Activated CD4-positive, alpha-beta T cell treated with anti-CD3 and anti-CD28 coated beads, Interleukin-2, amount 50 U/mL, for 24 hours (primary cell): ENCODE measurements at places on chromosomes 3 and 15.

DNA sequence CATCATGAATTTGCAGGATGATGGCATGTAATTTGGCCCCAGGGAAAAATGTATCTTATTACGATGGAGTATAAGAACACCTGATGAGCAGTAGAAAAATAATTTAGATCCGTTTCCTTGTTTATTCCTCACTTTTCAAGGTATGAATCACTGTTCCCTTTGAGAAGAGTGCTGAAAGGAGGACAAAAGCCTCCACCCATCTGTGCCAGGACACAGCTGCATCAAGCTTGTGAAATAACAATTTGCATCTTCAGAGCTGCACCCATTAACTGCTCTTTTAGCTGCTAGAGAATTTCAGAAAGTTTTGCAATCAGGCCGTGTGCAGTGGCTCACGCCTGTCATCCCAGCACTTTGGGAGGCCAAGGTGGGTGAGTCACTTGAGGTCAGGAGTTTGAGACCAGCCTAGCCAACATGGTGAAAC is 9.6 kb downstream of the CLDND1 start:
- no peak for DNase-seq

DNA sequence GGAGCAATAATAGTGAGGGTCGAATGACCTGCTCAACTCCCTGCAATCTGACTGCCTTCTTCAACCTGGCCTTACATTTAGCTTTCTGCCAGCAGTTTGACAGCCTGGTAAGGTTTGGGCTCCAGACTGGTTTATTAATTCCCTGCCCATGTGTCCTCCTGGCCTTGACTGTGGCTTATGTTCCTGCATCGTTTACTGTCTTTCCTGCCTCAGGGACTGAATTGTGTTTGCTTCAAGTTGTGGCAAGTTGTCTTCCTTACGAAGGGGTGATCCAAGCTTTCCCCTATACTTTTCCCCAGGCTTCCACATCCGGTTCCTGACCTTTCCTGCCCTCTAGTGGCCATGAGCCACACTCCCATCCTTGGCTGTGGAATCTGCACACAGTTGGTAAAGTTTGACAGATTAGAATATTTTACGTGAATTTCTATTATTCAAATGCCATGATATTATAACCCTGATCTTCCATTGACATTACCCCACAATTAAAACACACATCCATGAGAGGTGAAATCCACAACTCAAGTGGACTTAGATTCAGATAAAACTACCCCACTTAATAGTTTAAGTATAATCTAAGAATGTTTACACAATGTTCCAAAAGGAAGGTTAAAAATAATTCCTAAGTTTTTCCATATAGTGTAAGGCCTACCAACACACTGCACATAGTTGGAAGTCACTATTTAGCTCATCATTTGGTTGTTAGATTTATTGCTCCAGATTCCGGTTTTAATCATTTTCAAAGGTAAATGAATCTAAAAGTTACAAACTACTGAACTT is 95.7 kb downstream of the NEDD4 start:
- DNase-seq: no peak

DNA sequence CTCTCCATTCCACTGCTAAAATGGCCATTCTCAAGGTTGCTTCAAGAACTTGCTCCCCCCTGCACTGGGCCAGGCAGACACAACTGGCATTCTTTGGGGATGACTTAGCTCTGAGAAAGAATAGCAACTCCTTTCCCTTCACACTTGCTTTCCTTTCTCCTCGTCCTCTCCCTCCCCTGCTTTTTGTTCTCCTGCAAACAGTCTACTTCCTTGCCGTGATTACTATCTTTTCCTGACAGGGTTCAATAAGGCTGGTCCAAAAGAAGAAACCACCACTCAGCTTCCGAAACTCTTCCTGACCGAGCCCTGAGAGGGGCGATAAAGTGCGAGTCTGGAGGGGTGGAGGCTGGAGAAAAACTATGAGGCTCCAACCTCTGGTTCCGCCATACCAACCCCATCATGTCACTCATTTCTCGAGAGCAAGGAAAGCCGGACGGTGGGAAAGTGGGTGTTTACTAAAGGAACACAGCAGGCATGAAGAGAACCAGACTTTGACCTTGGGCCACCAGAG is 5.0 kb downstream of the AMOTL2 start:
- DNase-seq: no peak

DNA sequence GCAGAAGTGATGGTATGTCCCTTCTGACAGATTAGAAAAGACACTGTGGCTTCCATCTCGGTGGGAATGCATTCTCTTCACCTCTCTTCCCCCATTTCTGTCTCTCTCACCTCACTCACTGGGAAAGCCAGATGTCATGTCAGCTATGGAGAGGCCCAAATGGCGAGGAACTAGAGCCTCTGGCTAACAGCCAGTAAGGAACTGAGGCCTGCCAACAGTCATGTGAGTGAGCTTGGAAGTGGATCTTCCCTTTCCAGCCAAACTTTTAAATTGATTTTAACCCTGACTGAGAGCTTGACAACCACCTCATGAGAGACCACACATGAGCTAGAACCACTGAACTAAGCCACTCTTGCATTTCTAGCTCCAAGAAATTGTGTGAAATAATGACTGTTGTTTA is 35.2 kb upstream of the CDAN1 start:
- DNase-seq: no peak

DNA sequence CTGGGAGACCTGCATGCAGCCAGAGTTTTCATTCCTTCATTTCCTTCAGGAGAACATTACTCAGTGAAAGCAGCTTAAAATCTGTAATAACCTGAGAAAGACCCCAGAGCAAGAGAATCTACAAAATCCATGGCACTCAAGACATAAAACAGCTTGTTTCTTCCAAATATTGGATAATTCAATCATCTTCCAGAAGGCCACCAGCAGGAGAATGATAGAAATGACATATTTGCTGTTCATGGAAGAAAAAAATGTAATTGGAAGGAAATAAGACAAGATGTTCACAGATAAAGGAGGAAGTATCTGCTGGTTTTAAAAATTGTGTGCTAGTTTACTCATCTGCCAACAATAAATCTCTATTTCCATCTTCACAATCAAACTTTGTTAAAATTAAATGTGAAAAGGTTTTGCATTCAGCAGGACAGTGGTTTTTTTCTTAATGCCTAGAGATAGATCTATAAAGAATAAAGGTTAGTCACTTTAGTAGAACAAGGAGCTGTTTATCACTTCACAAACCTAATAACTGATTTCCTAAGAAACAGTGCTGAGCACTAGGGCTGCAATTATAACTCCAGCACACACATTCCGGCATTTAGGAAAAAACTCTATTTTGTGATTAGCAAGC is 530.8 kb downstream of the NSUN3 start:
- no peak for DNase-seq

- no peak for DNase-seq
Observed at GRCh38 chr3:17850448-17850847, 108.0 kb upstream of the TBC1D5 start.

GRCh38 chr3:29587340-29587739 is 306.5 kb downstream of the RBMS3 start:
- DNase-seq: no peak

DNA sequence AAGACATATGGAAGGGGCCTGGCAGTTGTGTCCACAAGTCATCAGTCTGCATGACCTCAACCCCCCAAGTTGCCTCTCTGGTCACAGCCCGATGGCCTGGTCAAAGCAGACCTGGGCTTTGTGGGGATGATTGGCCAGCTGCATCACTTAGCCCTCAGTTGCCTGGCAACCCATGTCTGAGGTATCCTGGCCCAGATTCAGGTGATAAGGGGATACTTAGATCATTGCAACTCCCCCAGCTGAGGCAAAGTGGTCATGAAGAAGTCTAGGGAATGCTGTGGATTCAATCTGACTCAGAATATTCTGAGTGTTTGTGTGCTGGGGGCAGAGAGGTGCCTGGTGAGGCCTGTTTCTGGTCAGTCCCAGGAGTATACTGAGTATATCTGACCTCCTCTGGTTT is 5.0 kb downstream of the GPR156 start:
- DNase-seq: no peak

DNA sequence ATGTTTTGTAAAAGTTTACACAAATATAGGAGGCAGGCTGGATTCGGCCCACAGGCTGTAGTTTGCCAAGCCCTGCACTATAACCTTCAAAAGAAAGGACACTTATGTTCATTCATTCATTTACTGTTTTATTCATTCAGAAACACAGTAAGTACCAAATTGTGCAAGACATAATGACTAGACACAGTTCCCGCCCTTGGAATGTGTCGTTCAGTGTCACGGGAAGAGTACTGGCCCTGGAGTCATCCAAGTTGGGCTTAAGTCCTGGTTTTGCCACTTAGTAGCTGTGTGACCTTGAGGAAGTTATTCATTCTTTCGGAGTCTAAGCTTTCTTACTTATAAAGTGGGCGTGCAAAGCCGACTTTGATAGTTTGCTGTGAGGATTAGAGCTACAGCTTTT is 22.0 kb downstream of the COLQ start:
- DNase-seq: no peak

DNA sequence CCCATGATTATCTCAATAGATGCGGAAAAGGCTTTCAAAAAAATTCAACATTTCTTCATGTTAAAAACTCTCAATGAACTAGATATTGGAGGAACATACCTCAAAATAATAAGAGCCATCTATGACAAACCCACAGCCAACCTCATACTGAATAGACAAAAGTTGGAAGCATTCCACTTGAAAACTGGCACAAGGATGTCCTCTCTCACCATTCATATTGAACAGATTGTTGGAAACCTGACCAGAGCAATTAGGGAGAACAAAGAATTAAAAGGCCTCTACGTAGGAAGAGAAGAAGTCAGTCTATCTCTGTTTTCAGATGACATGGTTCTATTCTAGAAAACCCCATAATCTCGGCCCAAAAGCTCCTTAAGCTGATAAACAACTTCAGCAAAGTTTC is 274.5 kb upstream of the MANF start:
- no peak for DNase-seq

- no peak for DNase-seq
Observed at GRCh38 chr3:18079739-18080138, 337.3 kb upstream of the TBC1D5 start.

- peak; percentile 98 for DNase-seq
Observed at GRCh38 chr3:57597127-57597923, at the start of gene ARF4. Gene ARF4, minus strand, starts transcription at chr3:57597344. Its CDS starts 204 bp downstream, at chr3:57597140.

DNA sequence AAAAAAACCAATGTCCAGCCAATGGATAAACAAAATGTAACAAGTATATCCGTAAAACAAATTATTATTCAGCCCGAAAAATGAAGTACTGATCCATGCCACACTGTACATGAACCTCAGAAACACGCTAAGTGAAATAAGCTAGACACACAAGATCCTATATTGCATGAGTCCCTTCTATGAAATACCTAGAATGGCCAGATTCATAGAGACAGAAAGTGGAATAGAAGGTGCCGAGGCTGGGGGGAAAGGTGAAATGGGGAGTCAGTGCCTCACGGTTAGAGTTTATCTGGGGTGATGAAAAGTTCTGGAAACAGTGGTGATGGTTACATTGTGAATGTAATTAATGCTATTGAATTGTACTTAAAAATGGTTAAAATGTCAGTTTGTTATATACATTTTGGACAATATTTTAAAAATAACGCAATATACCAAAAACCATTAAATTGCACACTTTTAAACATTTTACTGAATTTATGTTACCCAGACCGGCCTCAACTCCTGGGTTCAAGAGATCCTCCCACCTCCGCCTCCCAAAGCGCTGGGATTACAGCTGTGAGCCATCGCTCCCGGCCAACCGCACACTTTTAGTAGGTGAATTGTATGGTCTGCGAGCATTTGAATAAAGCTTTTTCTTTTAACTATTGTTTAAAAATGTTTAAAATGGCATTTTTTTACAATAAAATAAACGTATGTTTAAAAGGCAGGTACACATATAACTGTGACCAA is 2.1 kb downstream of the RNF168 start:
- peak; percentile 13 for DNase-seq

DNA sequence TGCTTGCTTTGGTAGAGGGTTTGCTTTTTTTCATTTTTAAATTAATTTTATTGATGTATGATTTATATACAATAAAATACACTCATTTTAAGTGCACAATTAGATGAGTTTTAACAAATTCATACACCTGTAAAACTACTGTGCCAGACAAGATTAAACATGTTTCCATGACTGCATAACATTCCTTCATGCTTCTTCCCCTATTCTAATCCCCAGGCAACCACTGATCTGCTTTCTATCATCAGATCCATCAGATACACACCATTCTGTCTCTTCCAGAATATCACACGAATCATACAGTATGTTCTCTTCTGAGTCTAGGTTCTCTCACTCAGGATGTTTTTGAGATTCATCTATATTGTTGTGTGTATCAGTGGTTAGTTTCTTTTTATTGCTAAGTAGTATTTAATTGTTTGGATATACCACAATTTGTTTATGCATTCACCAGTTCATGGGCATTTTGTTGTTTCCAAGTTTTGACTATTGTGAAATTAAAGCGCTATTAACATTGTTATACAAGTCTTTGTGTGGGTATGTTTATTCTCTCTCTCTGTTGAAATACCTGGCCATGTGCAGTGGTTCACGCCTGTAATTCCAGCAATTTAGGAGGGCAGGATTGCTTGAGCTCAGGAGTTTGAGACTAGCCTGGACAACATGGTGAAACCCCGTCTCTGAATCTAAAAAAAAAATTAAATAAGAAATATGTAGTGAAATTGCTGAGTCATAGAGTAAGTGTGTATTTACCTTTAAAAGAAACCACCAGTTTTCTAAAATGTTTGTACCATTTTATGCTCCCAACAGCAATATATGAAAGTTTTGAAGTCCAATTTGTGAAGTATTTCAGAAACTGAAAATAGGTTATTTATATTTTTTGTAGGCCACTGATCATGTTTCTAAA is 7.0 kb upstream of the TFG start:
- no peak for DNase-seq

DNA sequence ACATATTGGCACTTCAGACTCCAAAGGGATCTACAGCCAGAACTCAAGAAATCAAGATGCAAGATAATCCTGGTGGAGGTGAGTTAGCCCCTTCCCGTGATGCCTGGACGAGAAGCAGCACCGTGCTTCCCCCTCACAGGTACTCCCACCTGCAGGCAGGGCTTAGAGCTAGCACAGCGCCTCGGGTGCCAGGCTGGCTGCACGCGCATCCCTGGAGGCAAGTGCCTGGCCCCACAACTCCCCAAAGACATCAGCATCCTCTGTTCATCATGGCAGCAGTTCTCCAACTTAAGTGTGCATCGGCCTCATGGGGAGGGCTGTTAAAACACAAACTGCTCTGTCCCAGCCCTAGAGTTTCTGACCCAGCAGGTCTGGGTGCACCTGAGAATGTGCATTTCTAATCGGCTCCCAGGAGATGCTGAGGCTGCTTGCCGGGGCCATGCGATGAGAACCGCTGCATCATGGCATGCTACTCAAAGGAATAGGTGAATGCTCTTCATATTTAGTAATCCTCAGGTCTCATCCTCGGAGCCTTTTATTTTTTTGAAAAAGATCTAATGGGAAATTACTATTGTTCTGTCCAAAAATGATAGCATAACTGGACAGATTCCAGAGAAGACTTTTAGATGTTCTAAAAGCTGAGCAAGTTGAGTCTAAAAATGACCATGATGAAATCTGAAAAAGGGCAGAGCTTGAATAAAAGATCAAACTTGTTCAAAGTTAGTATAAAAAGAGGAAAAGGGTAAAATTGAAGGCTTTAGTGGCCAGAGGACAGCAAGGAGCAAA is 244.2 kb downstream of the ADAMTS17 start:
- DNase-seq: no peak

GRCh38 chr3:38617137-38617536 is 32.4 kb downstream of the SCN5A start:
- no peak for DNase-seq

GRCh38 chr3:59266551-59266950 is 216.7 kb upstream of the CFAP20DC start:
- DNase-seq: no peak
